Stimulated activated CD8-positive, alpha-beta memory T cell treated with anti-CD3 and anti-CD28 coated beads, Interleukin-12 subunit alpha, Interleukin-12 subunit beta, amount 100 ng/mL, for 4 hours (primary cell): ENCODE measurements at places on chromosomes 5 and 9.

DNA sequence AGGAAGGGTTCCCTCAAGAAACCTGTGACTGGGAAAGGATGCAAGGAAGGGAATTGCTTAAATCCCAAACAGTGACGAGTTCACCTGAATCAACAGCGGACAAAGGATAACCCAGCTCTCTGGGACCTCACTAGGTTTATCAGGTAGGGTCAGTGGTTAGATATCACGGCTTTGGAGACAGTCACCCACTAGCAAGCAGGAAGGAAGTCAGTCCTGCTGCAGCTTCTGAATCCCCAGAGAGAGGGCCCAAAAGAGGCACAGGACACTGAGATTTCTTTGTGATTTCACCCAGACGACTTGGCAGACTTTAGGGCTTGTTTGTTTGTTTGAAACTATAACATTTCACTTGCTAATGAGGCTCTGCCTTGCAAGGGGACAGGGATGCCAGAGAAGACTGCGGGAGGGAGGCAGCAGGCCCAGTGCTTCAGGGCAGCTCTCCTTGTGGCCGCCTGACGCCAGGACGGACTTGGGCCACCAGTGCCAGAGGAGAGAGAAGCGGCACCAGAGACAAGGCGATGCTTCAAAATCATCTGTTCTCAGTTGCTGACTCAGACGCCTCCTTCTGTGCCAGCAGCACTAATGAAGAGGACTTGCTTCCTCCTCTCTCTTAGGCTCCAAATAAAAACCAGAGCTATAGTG, 275.6 kb upstream of the SLC30A5 start:
- no peak for DNase-seq

GRCh38 chr5:151255621-151256286, 2.8 kb downstream of the GM2A start:
- no peak for DNase-seq

DNA sequence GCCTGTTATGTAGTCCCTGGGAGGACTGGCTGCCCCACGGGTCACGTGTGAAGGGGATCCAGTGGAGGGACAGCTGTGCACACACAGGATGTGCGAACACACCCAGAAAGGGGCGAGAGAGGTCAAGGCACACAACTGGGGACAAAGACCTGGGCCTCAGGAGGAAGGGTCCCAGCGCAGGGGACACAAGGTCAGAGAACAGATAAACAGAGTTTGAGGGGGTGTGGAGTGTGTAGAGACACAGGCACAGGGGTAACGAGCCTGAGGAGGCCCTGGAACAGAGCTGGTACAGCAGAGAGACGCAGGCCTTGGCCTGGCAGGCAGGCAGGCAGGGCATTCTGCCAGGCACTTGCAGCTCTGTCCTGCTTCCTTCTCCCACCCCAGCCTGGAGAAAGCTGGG, 14.8 kb upstream of the PSMD5 start:
- no peak for DNase-seq

GRCh38 chr9:95127249-95128176, 190.0 kb downstream of the FANCC start:
- DNase-seq = peak; percentile 24

DNA sequence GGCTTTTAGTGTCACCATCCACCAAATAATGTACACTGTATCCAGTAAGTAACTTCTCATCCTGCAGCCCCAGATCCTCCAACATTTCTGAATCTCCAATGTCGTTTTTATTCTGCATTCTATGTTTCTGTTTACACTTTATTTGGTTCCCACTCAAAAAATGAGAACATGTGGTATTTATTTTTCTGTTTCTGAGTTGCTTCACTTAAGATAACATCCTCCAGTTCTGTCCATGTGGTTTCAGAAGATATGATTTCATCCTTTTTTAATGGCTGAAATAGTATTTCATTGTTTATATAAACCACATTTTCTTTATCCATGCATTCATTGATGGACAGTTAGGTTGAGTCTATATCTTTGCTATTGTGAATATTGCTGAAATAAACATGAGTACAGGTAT, 677.3 kb upstream of the FTMT start:
- DNase-seq = no peak

GRCh38 chr9:72187121-72187695, 38.0 kb downstream of the GDA start:
- no peak for DNase-seq

- no peak for DNase-seq
Observed at GRCh38 chr5:8961956-8962355, 583.9 kb downstream of the SEMA5A start.

GRCh38 chr9:18638371-18639249, 164.7 kb downstream of the ADAMTSL1 start:
- DNase-seq = no peak

GRCh38 chr9:36158122-36158521, 11.1 kb upstream of the CCIN start:
- no peak for DNase-seq

DNA sequence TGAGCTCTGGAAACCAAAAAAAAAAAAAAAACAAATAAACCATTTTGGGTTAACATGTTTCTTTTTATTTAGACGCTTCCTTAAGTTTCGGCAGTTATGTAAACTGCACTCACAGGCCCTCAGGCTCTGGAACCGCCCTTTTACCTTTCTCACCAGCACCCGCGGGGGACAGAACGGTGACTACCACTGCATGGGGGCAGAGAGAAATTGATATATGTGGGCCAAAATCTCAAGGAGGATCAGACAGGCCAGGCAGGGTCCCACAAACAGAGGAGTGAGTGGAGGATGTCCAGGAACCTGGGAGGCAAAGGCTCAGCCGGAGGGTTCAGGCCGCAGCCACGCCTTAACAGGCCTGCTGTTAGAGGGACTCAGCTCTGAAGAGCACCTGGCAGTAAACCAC, 54.4 kb downstream of the IRX2 start:
- DNase-seq = no peak

DNA sequence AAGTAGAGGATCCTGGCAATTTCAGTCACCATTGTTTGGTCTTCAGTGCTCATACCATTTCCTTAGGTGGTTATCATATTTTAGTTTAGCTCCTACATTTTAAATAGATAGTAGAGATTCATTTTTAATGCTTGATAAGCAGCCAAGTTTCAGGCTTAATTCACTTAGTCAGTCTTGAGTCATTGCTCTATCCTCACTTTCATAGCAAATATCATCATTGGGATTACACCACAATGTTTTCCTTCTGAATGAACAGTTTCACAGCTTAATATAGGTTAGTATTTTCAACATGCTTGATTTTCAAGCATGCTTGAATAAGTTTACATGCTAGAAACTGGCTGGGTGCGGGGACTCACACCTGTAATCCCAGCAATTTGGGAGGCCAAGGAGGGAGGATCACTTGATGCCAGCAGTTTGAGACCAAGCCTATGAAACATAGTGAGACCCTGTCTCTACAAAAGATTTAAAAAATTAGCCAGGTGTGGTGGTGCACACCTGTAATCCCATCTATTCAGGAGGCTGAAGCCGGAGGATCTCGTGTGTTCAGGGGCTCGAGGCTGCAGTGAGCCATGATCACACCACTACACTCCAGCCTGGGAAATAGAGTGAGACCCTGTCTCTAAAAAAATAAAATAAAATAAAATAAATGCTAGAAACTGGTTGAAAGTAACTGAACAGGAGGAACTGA, 339.9 kb downstream of the ADGRV1 start:
- no peak for DNase-seq

GRCh38 chr9:83596899-83597504, 25.9 kb upstream of the IDNK start:
- no peak for DNase-seq

- DNase-seq = no peak
Observed at GRCh38 chr5:125411744-125412560, 665.5 kb upstream of the ZNF608 start.

- DNase-seq = no peak
Observed at GRCh38 chr5:122847687-122848081, 2.3 kb downstream of the SNX24 start.

- DNase-seq = no peak
Observed at GRCh38 chr5:80703747-80704146, 49.0 kb upstream of the DHFR start.

DNA sequence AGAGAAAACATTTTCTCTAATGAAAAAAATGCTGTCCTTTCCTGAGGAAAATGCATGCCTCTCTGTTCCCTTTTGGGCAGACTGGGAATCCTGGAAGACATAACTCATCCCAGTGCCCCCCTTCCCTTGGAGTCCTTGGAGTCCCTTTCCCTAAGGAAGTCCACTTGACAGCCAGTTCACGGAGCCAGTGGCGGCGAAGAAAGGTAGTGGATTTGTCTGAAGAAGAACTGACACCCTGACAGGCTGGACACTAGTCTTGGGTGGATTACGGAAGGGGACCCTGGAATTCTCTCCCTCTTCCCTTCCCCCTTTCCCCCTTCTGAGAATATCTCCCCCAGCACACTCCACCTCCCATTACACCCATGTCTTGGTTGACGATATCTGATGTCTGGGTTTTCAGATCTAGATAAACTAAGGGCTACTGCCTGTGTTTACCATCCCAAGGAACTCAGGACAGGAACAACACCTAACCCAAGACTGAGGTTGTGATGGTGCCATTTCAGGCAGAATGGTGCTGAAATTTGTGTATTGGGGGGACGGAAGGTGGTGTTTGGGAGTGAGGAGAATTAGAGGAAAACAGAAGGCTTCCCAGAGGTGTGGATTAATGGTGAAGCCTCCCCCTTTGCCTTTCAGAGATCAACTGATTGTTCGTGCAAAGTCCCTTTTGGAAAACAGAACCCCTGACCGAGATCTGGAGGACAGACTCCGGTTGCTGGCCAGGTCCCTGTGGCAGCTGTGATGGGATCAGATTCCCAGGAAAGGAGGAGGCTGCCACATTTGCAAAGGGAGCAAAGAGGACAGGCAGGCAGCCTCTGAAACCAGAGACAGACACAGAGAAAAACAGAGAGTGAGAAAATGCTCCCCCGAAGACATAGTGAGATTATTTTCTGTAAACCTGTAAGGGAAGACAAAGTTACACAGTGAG, 704 bp downstream of the SPARC start:
- DNase-seq = no peak

GRCh38 chr5:169599451-169599850, 15.9 kb downstream of the SPDL1 start:
- no peak for DNase-seq

DNA sequence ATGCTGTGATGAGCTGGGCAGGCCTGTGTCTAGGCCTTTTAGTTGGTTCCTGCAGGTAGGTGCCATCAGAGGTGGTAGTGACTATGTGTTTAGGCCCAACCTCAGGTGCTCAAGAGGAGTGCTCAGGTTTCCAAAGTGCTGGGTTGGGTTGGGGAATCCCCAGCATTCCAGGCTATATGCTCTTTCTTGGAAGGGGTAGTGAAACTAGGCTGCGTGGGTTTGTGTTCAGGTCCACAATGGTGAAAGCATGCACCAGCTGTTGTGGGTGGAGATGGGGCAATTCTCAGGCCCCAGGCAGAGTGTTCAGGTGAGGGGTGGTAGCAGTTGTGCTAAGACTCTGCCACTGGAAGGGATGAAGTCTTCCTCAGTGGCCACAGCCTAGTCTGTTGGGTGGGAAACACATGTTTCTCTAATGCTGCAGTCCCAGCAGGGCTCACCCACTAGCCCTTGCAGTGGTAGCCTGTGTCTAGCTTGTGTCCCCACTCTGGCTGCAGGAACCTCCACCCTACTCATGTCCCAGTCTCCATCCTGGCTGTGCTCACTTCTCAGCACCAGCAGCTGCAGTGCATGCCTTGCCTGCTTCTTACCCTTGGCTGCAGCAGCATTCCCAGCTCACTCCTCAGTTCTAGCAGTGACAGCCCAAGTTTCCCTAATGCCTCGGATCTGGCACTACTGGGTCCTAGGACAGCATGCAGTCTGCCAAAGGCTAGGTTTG, 78.9 kb downstream of the FAM170A start:
- DNase-seq = no peak

DNA sequence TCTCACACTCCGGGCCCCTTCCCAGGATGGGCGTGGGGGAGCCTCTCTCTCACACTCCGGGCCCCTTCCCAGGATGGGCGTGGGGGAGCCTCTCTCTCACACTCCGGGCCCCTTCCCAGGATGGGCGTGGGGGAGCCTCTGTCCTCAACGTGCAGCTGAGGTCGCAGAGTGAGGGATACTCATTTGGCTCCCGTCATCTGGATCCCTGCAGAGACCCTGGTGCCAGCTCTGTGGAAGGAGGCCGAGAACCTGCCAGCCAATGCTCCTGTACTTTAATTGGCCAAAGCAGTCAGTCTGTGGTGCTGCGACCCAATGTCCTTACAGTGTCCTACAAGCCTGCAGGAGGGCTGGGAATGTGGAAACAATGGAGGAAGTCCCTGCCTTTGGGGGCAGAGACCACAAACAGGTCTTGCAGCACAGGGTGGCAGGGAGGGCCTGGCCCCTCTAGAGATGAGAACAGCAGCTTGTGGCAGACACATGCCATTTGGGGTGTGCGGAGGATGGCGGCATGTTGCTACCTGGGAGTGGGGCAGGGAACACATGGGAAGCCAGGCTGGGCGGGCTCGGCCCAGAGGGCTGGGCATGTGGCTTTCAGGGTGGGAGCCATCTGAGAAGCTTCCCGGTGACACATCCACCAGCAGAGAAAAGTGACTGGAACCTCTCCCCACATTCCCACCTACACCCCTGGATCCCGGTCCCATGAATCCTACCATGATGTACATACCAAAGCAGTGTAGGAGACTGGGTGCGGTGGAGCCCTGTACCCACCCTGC, 13.6 kb upstream of the MRNIP start:
- DNase-seq = no peak

- DNase-seq = peak; percentile 25
Observed at GRCh38 chr5:96816411-96816939, 8.7 kb upstream of the ERAP1 start.

DNA sequence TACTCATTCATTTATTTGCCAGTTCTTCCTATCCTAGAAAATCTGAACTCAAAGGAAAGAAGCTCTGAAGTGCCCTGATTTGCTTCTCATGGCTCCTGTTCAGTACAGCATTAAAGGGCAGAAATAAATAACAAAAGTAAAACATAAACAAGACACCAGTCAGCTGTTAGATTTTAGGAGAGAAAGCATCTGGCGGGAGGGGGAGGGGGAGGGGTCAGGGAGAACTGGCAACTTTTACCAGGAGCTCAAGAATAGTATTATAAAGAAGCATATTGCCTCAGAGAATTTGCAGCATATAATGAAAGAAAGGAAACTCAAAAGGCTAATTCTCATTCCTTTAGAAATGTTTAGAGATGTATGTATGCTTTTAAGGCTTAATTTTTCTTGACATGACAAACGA, 68.1 kb downstream of the SEMA6A start:
- no peak for DNase-seq
